CD4-positive, alpha-beta T cell treated with Interleukin-6 at 100 ng/mL for 8 hours (primary cell): ENCODE measurements at places on chromosomes 5 and 9.

GRCh38 chr5:6961837-6962635 is 248.8 kb downstream of the TENT4A start:
- DNase-seq = no peak

DNA sequence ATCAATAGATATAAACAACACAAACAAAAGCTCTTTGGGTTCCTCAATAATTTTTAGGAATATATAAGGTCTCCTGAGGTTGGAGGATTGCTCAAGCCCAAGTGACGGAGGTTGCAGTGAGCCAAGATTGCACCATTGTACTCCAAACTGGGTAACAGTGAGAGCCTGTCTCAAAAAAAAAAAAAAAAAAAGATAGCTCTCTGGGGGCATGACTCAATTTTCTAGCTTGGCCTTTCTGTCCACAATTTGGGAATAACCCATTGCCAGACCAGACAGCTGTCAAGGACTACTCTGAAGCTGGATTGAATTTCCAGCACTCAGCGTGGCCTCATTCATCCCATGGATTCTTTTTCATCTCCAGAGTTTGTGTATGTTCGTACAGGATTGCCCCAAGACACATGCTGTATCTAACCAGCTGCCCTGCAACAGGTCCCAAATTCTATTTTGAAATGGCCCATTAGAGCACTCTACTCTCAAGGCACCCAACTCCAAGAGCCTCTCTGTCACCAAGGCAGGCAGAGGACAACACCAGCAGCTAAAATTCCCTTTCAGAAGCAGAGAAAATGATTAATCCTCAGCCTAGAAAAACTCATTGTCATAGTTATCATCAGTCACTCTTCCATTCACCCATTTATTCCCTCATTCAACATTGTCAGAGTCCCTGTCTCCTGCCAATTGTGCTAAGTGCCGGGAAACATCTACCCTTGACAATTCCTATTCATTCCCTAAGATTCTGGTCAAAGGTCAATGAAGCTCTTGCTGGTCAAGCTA is 8.7 kb downstream of the FAM193B start:
- DNase-seq = no peak

DNA sequence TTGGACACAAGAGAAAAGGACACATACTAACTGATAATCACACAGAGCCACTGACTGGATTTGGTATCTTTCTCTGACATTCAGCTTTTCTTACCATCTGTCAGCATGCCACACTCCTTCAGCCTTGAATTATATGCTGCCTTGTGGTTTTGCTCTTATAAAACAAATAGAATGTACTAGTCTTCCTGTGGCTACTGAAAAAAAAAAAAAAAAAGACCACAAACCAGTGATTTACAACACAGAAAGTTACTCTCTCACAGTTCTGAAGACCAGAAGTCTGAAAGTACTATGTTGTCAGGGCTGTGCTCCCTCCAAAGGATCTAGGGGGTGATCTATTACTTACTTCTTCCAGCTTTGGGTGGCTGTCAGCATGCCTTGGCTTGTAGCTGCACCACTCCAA is 82.3 kb downstream of the THBS4 start:
- peak; percentile 26 for DNase-seq

- DNase-seq = no peak
These were observed 50.7 kb upstream of the UBAC1 start for GRCh38 chr9:136011703-136012496.

- no peak for DNase-seq
These were observed 132.7 kb downstream of the MPDZ start for GRCh38 chr9:13146840-13147239.

DNA sequence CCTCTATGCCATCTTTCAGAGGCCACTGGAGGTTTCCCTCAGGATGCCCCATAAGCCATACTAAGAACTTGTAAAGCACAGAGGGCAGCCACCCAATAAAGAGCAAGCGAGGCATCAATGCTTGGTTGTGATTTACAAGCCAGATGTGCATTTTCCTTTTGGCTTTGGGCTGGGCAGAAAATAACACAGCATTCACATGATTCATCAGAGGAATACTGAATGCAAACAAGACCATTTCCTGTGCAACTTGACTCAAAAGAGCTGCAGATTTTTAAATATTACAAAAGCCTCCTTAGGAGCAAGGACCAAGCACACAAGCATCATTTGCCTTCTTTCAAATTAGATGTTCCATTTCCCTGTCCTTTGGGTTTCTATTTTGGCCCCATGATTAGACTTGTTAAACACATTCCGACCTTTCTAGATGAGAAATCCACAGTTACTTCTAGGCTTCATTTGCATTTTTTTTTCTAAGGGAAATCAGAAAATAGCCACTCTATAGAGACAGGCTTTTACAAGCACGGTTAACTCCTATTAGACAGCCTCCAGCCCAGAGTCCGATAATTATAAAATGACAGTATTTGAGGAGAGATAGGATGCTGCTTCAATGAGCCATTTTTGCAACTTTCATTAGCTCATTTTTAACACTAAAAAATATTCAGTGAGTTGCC is 207.8 kb downstream of the SEMA5A start:
- DNase-seq = no peak

DNA sequence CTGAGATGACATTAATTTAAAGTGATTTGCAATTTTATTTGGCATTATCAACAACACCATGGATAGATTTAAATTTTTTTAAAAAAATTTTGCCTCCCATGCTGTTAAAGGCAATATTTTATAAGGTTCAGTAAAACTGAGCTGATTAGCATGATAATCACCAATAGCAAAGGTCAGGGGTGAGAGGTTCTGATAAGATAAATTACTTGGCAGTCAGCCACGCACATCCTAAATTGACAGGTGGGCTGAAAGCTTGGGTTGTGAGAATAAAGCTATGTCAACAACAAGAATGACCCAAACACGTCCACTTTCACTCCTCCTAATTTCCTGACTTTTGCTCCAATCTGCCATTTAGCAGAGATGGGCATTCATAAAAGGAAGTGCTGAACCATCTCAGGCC is 127.1 kb downstream of the LHFPL2 start:
- no peak for DNase-seq

- DNase-seq = no peak
These were observed 22.7 kb upstream of the SMIM23 start for GRCh38 chr5:171762903-171763302.

GRCh38 chr5:78526049-78526525 is 122.5 kb downstream of the LHFPL2 start:
- no peak for DNase-seq

GRCh38 chr9:86072394-86072877 is 26.9 kb downstream of the GOLM1 start:
- no peak for DNase-seq

DNA sequence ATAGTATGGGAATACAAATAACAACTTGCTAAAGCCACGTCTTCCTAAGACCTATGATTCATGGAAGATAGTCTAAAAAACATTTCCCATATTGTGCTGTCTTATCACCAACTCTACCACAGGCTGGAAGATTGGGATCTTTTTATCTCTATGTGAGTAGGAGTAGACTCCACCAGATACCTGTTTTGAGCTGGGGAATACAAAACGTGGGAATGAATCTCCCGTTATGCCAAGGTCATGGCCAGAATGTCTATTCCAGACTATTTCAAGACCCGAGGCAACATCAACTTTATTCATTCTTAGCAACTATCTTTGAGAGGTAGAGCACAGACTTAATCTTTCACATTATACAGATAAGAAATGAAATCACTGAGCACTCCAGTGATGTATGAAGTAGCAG is 2350.9 kb upstream of the WWC1 start:
- DNase-seq = no peak

DNA sequence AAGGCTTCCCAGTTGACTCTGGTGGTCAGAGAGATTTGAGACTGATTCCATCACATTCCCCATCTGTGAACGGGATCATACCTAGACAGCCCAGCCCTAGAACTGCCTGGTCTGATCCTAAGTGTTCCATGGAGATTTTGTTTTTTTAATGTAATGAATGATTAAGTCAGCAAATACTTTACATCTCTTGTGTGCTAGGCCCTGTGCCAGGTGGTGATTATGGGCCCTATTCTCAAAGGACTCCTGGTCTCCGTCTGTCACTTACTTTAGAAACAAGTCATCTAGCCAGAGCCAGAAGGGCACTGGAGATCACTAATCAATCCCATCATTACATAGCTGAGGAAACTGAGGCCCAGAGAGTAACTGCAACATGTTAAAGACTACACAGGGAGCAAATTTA is 1.1 kb upstream of the GPX3 start:
- no peak for DNase-seq

- DNase-seq = no peak
These were observed 113.9 kb downstream of the ARHGAP26 start for GRCh38 chr5:142884029-142884428.

GRCh38 chr9:5481322-5482040 is 28.9 kb upstream of the PDCD1LG2 start:
- no peak for DNase-seq

DNA sequence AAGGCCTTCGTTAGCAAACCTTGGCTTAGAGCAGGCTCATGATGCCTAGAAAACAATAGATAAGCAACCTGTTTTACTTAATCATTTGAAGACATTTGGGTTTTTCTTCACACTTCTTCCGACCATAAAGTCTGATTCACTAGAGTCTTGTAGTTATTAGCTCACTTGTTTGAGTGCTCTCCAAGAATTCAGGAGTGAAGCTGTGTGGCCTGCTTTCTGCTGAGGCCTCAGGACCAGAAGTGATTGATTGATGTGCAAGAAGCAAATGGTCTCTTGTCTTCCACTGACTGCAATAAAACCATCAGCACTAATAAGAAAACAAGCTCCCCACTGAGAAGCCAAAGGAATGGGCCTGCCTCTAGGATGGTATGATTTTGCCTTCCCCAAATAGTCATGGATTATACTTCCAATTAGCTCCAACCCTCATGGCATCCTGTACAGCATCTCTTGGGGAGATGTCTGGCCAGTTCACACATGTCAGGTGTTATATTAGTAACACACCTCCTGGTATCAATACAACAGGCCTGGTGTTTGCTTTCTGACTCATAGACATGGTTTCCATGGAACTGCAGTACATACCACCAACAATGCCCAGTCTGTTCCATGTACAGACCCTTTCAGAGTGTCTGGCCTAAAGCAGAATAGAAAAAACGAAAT is 317.6 kb downstream of the CWC27 start:
- no peak for DNase-seq

DNA sequence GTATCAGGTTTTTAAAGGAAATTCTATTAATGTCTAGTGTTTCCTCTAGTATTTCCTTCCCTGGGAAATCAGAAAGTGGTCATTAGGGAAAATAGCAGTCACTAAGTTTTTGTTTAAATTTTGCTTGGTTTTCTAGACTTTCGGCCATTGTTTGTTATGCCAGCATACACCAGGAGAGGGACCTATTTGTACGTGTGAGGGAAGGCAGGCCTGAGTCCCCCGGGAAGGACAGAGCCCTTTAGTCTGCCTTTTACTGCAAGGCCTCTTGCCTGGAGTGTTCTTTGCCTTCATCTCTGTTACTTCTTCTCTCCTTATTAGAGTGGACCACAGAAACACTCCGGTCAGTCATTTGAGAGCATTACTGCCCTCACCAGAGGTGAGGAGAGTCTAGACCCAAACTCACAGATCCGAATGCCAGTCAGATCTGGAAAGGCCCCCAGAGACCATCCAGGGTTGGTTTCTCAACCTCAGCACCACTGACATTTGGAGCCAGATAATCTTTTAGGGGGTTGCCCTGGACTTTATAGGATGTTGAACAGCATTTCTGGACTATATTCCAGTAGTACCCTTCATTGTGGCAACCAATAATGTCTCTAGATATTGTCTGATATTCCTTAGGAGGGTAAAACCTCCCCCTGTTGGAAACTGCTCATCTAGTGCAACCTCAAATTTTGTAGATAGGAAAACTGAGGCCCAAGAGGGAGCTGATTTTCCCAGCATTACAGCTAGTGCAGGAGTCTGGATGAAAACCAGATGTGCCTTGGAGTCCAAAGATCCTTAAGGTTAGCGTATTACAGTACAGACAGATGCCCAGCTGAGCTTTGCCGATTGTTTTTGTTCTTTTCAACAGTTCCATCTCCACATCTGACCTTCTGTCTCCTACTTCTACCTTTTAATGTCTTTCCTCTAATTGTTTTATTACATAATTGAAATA is 93.0 kb upstream of the NIPAL4 start:
- no peak for DNase-seq

DNA sequence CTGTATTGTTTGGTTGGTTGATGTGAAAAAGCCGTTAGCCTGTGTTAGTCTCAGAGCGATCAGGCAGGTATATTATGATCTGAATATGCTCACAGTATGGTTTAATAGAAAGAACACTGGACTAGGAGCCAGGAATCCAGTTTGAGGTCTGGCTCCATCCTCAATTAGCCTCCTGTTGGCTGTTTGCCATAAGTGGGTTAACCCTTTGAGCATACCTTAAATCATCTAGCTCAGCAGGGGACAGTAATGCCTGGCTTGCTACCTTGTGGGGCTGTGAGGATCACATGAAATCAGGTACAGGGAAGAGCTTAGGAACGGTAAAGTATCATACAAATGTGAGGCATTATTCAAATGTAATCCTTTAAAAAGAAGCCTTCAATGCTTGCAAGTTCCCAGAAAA is 104.7 kb downstream of the CMYA5 start:
- no peak for DNase-seq

- DNase-seq = no peak
These were observed 40.8 kb downstream of the CSF2 start for GRCh38 chr5:132114150-132115121.

DNA sequence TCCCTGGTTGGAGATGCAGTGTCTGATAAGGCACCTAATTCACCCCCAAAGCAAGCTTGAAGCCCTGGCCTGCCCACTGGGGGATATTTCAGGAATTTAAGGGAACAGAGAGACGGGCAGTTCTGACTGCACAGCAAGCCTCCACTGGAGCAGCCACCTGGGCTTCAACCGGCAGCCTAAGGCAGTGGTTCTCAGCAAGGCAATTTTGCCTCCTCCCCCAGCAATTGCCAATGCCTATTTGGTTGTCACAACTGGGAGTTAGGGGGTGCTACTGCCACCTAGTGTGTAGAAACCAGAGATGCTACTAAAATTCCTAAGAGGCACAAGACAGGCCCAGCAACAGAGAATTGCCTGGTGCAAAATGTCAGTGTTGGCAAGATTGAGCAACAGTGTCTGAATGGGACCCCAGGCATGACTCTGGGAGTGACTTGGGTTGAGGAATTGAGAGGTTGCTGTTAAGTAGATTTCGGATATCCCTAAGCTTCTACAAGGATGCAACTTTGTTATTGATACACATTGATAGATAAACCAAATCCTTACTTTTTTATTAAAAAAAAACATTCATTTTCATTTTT is 58.7 kb upstream of the CTSL start:
- no peak for DNase-seq
